Brain (organoid and tissue), 16 donors: ENCODE measurements at places on chromosomes 7 and 10.

DNA sequence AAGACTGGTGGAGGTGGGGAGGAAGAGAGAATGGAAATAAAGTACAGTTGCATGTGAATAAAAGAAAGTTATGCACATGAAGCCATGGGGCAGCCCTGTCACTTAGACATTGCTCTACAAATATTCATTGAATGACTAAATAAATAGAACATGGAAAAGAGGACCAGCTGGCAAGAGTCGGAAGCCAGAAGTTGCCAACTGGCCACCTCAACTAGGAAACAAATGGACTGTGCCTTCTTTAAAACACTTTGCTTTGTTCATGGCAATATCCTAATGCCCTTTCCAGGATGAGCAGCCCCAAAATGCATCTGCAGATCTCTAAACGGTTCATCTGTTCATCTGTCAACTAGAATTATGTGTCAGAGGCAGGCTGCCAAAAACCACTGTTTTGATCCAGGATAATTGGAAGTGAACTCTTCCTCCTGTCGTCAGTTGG lies 157.3 kb downstream of the NOC3L start:
- DNase-seq: peak; percentile 37

DNA sequence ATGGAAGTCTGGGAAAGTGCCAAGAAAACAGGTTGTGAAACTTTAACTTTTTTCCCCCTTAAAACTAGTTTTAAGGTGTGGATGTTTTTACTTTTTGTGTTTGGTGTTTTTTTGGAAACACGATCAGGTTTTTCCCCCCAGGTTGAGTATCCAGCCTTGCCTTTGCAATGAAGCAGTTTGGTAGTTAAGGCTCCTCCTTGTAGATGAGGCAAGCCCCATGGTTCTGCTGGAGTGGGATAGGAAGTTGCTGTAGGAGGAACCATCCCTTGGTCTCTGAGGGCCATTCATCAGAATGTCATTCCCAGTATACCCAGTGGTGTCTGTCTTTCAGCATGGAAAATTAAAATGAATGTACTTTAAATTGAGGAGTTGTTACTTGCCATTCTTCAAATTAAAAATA lies 2.7 kb downstream of the CUL1 start:
- DNase-seq: no peak

- DNase-seq: no peak
Measured at GRCh38 chr7:28469562-28469961, 57.2 kb downstream of the CREB5 start.

- no peak for DNase-seq
Measured at GRCh38 chr7:125391921-125392320, 462.3 kb upstream of the POT1 start.

- DNase-seq: no peak
Measured at GRCh38 chr7:79774150-79774549, 320.7 kb upstream of the MAGI2 start.

- DNase-seq: peak; percentile 75
Measured at GRCh38 chr7:36128448-36129047, 24.5 kb upstream of the EEPD1 start.

GRCh38 chr10:132723330-132723970 lies 62.5 kb downstream of the NKX6-2 start:
- DNase-seq: no peak

DNA sequence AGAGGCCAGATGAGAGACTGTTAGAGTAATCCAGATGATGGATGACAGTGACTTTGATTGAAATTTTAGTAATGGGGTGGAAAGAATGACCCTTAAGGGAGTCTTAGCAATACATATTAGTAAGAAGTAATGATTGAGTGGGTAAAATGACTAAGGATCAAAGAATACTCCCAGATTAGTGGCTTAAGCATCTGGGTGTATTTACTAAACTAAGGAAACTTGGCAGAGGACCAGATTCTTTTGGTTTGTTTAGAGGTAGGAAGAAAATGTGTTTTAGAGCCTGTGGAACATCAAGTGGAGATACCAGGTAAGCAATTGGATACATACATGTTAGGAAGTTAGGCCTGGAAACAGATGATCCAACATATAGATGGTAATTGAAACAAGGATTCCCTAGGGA lies 58.8 kb upstream of the ADRA2A start:
- no peak for DNase-seq

- no peak for DNase-seq
Measured at GRCh38 chr7:28500138-28500537, 87.8 kb downstream of the CREB5 start.

DNA sequence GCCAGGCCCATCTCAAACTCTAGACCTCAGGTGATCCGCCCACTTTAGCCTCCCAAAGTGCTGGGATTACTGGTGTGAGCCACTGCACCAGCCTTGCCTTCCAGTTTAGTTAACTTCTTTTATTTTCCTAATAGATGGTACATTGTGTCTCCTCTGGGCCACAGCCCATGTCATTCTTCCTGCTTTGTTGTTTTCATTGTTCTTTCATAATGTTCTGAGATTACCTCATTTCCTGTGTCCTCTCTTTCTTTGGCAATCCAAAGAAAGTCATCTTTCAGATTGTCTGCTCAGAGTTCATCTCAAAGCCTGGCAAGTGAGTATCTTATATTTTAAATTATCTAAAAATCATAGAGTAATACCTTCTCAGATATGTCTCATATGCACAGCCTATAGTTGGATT lies at the start of gene OLAH:
Gene OLAH (plus strand): TSS at position 270 of the 400 bp plus-strand sequence. CDS start 3,346 bp downstream, outside the sequence.
- DNase-seq: no peak

DNA sequence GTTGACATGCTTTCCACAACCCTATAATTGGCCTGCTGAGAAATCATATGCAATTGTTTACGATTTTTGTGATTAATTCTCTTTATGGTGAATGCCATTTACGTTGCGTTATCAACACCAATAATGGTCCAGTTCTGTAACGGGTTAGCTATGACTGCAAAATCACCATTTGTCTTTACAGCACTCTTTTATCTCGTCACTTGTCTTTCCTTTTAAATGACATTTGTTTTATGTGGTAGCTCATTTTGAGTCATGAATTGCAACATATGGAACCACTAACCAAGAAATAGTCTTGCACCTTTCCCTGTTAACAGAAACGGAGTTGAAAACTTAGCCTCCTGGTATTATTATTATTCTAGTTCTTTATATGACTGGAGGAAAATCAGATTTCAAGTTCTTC lies 3.1 kb upstream of the KIAA1217 start:
- DNase-seq: no peak

DNA sequence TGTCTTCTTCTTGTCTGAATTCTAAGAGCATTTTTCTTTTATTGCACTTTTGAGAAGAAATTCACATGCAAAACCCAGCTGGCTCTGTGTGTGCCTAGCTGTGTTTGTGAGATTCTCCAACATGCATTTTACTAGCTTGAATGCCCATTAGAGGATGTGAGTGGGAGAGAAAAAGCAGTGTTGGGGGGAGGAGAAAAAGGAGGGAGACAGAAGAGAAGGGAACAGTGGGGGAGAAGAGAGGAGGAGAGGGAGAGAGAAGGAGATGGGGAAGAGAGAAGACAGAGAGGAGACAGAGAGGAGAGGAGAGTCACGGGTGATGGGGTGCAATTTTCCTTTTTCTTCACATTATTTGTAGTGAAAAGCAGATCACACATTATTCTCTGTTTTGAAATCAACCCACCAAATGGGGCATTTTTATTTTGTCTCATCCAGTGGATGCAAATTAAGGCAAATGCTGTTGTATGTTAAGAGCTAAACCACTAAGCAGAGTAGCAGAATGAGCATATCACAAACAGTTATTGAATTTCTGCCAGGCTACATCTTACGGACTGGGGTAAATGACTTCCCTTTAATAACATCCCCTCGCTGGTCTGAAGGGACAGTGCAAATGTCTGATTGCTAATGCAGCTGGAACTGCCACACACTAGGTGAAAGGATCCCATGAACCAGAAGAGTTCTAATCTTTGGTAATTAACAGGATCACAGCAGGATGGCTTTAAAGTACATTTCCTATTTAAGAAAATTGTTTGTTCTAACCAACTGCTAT lies 849 bp downstream of the LRRN3 start:
- peak; percentile 86 for DNase-seq

DNA sequence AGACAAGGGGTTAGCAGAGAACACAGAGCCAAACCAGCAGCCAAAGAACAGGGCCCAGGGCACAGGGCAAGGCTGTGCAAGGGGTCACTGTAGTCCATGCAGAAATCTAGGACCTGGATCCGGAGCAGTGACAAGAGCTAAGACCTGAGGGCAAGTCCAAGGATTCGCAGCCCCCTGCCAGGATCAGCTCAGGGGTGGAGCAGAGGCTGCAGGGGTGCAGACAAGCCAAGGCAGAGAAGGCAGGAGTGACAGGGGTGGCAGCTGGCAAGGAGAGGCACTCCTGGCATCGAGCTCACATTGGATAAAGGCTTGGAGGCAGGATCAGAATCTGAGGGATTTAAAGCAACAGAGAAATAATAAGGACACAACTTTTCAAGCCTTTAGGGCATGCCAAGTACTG lies 80.7 kb upstream of the NANOS1 start:
- DNase-seq: no peak

- no peak for DNase-seq
Measured at GRCh38 chr10:16865766-16866165, 48.5 kb upstream of the RSU1 start.

GRCh38 chr10:113643183-113643582 lies 20.7 kb downstream of the NRAP start:
- no peak for DNase-seq

DNA sequence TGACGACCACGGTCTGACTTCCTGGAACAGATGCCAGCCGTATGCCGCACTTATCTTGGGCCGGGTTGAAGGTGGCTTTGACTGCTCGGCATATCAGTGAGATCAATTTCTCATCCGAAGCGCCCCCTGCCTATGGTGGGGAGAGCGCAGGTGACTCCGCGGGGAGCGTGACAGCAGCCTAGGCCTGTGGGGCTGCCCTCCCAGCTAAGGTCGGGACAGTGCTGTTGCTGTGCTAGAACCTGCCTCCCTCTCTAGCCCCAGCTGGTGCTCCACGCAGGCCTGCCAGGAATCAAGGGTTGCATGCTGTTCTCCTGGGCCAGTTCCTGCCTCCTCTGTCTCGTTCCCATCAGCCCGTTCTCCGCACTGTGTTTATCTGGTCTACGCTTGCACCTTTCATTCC lies 49.8 kb downstream of the PODXL start:
- no peak for DNase-seq

DNA sequence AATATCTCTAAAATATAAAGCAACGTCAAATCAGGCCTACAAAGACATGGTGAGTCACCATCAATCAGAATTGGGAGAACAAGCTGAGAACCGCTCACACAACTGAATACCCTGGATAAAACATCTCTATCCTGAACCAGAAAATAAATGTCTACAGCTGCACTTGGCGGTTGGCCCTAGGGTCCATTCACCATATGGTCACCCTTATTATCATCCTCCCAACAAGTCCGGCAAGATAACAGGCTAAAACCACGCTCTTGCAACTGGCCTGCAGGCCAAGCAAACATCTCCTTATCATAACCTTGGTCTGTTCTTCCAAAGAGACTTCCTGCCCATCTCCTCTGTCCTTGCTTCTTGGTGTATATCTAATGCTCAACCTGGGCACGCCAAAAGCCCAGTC lies 310.7 kb downstream of the CALN1 start:
- DNase-seq: no peak

DNA sequence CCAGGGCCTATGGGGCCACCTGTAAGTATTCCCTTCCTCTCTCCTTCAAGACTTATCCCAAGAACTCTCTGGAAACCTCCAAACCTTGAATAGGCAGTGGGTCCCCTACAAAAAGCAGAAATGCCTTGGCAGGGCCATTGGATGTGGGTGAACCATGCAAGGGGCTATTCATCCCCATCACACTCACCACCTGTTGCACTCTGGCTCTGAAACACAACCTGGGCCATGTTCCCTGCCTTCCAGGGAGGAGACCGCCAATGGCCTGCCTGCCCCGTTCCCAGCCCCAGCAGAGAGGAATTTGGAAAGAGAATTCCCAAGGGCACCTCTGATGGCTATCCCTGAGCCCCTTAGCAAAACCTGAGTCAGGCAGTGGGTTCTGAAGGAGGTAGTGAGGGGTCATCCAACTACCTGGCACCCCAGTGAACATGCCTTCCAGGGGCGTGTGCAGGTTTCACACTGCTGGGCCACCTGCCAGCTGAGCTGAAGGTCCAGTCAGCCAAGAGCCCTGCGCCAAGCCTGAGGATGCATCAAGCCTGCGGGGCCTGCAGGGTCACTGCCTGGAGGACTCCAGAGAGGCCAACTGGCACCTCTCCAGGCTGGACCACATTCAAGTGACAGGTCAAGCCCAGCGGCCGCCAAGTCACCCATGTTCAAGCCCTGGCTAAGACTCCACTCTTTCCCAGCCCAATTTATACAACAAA lies 101.3 kb downstream of the COL13A1 start:
- no peak for DNase-seq

GRCh38 chr7:131507592-131508331 lies 48.7 kb downstream of the PODXL start:
- peak; percentile 88 for DNase-seq

- peak; percentile 34 for DNase-seq
Measured at GRCh38 chr10:14507176-14507575, 176.5 kb upstream of the FRMD4A start.

GRCh38 chr7:44988701-44989100 lies 9.9 kb upstream of the MYO1G start:
- DNase-seq: no peak

- DNase-seq: peak; percentile 67
Measured at GRCh38 chr7:66043681-66044497, 31.7 kb upstream of the ASL start.

DNA sequence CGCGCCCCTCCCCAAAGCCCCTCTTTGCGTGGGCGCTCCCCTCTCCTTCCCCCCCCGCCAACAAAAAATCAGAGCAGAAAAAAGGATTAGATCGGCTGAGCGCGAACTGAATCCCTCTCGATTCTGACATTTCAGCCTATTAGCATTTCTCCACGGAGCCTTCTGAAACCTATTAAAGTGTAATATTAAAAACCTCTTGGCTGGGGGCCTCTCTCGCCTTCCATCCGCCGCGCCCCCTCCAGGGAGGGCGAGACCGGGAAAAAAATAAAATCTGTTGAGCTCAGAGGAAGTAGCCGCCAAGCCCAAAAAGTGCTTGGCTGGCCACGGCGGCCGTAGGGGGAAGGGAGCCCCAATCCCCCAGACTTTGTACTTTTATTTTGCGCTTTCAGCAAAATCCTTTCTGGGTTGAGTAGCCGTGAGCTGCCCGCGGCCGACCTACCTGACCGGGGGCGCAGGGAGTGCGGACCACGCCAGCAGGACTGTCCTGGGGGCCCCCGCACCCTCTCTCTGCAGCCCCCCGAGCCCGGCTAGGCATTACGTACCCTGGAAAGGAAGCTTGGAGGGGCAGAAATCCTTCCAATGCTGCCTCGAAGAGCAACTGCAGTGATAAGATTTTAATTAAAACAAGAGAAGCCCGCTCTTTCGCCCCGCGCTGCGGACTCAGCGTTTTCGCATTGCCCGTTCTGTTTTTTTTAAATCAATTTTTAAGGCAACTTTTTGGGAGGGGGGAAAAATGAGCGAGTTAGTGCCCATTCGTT lies 1.3 kb upstream of the TNRC18 start:
- no peak for DNase-seq

- no peak for DNase-seq
Measured at GRCh38 chr7:91567081-91568012, 303.1 kb downstream of the FZD1 start.

GRCh38 chr10:125548878-125549277 lies 134.1 kb downstream of the TEX36 start:
- no peak for DNase-seq

- no peak for DNase-seq
Measured at GRCh38 chr10:18417950-18418527, 233.3 kb downstream of the NSUN6 start.

- DNase-seq: no peak
Measured at GRCh38 chr10:112332509-112333228, 41.2 kb upstream of the ACSL5 start.
